Hindlimb muscle (tissue), 1 donor: ENCODE measurements at places on chromosomes 6 and 20.
A peak's percentile ranks its signal among the peaks of the same experiment; 100 is the strongest.

DNA sequence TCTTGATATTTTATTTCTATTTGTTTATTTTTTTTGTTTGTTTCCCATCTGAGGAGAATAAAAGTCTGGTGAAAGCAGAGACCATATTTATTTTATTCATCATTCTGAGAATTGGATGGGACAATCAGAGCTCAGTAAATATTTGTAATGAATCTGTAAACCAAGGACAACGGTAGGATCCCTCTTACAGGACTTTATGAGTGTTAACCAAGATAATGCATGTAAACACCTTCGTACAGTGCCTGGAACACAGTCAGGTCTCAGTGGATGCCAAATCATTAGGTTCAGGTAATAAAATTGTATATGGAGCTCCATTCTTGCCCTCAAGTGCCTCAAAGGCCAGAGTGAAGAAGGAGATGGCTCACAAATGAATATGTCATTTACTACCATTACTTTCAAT, 288.7 kb downstream of the PAX1 start:
- DNase-seq: no peak

- no peak for DNase-seq
Observed at GRCh38 chr20:23152308-23152892, 66.3 kb upstream of the CD93 start.

DNA sequence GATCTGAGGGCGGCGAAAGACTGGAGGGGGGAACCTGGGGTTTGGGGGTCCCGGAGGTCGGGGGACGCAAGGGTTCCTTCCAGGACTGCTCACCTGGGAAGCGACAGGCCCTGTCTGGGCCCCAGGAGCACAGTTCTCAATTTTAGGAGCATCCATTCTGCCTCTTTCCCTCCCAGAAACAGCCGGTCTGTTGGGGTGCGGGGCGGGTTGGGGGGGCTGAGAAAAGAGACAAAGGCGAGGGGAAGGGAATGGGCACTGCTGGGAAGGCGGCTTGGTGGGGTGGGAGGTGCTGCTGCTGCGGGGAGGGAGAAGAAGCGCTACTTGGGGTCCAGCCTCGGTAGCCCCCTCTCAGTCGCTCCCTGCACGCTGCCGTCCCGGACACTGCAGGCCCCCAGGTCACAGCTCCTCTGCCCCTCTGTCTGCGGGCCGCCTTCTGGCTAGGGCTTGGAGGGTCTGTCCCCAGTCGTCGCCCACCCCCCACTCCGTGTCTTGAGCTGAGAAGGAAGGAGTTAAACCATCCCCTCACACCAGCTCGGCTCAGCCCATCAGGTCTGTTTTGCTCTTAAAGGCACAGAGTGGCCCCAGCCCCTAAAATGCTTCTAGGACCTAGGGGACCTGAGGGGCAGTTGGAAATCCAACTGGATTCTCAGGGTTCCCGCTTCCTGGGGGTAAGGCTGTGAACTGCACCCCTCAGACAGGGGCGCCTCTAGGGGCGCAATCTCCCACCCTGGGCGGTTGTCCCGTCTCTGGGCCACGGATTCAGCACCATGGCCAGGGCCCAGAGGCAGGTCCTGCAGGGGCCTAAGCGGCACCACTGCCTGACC, 690 bp downstream of the GDAP1L1 start:
- DNase-seq: peak; percentile 30

DNA sequence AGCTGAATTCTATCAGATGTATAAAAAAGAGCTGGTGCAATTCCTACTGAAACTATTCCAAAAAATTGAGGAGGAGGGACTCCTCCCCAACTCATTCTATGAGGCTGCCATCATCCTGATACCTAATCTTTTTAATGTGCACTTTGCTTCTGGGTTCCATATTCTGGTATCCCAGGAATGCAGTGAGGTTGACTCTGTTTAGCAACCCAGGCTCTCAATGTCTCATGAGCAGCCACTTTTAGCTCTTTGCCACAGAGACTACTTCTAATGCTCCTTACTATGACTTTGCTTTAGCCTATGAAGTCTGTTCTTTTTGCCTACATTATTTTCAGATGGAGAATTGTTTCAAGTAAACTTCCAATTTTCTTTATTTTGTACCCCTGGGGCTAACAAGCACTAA, 185.5 kb upstream of the NRSN1 start:
- no peak for DNase-seq

DNA sequence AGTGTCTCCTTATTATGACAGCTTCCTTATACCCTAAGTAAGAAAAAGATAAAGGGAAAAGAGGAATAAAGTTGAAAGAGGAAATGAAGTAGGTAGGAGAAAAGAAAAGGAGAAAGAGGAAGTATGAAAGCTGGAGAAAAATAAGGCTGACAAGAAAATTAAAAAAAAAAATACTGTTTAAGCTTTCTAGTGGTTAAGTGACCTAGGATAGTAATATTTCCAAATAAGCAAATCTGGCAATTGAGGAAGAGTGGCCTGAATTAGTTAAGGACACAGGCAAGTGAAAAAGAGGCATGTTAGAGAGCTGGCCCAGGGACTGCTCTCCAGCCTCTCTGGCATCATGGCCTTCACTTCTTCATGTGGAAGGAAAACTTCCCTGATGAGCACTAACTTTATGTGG, 76.5 kb upstream of the ADGRF1 start:
- no peak for DNase-seq

DNA sequence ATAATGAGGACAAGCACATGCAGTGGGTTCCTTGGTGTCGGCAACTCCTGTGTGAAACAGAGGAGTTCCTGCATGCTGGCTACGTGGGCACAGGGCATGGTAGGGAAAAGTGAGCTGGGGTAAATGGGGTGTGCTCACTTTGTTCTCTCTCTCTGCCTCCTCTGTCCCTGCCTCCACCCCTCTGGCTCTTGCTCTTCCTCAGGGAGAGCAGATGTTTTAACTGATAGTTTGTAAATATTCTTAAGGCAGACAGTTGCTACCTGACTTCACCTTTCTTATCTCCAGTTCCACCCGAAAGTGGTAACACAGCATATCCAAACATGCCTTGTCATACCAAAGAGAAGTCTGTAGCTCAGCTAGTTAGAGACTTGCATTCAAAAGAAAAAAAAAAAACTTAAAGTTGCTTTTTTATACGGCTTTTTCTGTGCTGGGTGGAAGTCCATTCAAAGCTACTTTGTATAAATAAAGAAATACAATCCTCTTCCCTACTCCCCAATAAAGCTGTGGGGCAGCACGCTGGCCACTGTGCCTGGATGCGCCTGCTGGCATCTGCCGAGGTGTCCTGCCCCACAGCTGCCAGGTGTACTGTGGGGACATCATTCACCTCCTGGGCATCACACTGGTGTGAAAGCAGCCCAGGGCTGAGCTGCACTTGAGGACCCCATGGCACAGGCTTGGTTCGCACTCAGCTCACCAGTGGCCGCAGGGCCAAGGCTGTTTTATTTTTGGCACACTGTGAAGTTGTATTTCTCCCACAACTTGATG, 93.6 kb downstream of the FOXC1 start:
- DNase-seq: no peak

DNA sequence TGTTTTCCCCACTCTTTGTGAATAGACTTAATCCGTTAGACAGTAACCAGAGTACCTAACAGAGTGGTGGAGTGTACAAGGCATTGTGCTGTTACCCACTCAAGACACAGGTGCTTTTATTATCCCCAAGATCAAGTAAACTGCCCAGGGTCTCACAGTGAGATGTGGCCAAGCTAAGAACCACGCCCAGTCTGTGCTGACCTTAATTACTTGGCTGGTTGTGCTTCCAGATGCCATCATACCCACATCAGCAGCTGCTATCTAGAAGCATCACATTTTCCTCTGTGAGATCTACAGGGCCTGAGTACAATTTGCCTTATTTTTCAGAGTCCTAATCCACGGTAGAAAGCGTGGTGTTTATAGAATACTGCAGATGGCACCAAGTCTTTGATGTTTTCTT, 70.3 kb downstream of the GFRA4 start:
- no peak for DNase-seq

- no peak for DNase-seq
Observed at GRCh38 chr6:108742041-108742440, 106.2 kb upstream of the ARMC2 start.
